ENCODE measurements at places on chromosomes 2 and 18.

DNA sequence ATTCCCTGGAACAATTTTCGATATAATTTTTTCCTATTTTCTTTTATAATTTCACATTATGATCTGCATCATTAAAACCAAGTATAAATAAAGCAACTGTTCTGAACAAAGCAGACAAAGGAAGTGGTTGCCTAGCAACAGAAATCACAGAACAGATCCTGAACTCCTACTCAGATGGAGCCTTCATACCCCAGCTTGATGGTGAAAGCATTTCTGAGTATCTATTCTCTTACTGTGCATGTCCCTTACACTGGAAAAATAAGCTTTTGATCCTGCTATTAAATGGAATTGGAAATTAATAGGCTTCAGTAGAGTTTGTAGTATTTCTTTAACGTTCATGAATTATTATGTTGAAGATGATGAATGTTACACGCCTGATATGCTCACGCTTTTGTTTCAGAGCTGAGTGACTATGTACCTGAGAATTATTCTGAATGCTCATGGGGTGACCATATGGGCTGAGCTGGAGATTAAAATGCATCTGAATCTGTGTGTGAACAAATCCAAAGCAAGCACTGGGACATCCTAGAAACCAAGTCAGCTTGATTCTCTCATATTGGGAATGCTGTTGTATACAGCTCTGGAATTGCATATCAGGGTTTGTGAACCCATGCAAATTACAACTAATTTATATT, 254.0 kb downstream of the KCNJ3 start:
- DNase-seq, result no peak

GRCh38 chr2:227482638-227483340, 10.8 kb downstream of the AGFG1 start:
- DNase-seq, result no peak

- no peak for DNase-seq
Observed at GRCh38 chr2:110729106-110729505, 3.3 kb upstream of the ACOXL start.

DNA sequence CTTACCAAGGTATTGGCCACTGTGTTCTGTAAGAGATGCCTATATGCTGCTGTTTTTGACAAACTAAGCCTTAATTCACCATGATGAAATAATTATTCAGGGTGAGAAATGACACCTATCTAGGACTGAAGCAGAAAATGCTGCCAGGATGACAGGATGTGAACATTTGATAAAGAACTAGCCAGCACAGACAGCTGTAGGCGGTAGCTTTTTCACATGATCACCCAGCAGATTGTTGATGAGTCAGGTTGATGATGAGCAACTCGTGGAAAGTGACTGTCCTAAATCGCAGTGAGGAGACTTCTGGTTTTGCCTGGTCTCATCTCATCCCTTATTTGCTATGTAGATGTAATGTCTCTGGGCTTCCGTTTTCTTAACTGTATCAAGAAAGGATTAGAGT, 144.1 kb downstream of the PRPF40A start:
- DNase-seq, result no peak

- no peak for DNase-seq
Observed at GRCh38 chr2:129721846-129722245, 257.6 kb upstream of the RAB6C start.

- DNase-seq, result no peak
Observed at GRCh38 chr2:222287862-222288479, 10.8 kb downstream of the PAX3 start.

DNA sequence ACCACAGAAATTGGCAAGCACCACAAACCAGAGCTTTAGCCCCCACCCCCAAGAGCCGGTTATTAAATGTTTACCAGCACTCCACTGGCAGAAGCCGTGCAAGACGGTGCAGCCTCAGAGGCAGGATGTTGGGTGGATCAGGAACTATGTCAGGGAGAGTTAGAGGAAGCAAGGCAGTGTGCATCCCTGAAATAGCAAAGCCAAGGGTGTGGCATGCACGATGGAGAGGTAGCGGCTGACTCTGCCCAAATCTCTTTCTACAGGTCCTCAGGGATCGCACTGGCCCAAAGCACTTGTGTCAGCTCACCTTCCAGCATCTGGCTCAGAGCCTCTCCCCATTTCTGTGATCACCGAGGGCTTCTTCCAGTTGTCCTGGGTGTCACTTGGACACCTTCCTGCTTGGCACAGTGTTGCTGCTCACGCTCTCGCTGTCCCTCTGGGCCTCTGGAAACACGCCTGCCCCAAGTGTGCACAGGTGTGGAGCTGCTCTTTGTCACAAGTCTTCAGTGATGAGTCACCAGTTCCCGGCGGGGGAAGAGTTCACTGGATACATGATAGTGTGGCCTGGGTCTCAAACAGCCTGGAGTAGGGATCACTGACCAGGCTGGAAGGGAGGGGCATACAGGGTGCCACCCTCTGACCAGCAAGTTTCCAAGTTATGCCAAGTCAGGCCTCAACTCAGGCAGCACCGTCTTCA, 17.3 kb upstream of the B3GNT7 start:
- DNase-seq, result no peak

DNA sequence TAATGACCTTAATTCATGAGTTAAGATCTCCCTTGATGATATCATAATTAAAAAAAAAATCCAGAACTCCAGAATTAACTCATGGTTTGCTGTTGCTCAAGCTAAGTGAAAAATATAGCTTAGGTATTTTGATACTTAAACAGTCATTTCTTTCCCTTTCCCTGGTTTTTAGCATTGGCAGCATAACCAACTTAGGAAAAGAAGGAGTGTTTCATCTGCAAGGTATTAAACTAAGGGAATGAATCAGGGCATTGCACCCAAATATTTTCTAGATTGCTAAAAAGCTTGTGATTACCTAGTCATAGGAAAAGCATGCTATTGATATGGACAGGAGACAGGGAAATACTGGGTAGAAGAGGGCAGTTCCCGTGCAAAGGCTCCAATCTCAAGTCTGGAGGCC, 207.2 kb downstream of the LRP1B start:
- DNase-seq, result no peak

GRCh38 chr18:29494371-29494770, 1317.4 kb upstream of the CDH2 start:
- DNase-seq, result no peak

GRCh38 chr2:121008975-121009374, 273.3 kb downstream of the GLI2 start:
- no peak for DNase-seq

DNA sequence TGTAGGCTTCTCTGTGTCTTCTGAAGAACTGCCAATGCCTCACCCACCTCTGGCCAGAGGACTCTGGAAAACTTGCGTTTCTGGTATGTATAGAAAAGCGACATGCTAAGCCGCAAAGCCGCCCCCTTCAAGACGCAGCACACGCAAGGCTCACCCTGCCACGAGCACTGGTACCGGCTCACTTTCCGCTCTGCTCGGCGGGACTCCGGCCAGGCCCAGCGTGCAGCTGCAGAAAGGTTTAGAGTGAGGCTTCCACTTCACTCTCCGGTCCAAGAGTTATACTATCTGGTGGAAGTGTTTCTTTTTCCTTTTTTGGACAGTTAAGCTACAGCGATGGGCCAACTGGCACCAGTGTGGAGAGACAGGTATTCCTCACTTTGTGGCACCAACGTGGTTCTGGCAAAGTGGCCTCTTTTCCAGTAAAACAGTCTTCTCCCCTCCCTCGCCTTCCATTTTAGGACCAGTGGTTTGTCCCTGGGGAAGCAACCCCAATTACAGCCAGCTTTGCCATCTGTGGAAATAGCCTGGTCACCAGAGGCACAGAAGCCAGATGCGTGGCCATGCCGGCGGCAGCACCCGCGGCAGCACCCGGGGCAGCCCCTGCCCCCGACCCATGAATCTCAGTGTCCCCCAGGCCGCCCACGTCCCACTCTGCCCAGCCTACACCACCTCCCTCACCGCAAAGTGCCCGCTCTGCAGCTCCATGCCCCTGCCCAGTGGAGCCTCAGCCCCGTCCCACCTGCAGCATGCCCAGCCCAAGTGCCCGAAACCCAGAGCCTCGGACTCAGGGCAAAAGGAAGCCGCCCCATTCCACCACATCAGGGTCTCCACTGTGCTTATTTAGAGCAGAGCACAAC, 91.6 kb upstream of the CTDP1 start:
- no peak for DNase-seq

DNA sequence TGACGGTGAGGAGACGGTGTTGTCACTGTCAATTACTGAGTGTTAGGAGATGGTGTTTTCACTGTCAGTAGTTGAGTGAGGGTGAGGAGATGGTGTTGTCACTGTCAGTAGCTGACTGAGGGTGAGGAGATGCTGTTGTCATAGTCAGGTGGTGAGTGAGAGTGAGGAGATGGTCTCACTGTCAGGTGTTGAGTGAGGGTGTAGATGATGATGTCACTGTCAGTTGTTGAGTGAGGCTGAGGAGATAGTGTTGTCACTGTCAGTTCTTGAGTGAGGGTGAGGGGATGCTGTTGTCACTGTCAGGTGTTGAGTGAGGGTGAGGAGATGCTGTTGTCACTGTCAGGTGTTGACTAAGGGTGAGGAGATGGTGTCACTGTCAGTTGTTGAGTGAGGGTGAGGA, 3.4 kb upstream of the ATP9B start:
- DNase-seq, result no peak

- DNase-seq, result no peak
Observed at GRCh38 chr2:44937688-44938240, 3.7 kb upstream of the SIX3 start.

DNA sequence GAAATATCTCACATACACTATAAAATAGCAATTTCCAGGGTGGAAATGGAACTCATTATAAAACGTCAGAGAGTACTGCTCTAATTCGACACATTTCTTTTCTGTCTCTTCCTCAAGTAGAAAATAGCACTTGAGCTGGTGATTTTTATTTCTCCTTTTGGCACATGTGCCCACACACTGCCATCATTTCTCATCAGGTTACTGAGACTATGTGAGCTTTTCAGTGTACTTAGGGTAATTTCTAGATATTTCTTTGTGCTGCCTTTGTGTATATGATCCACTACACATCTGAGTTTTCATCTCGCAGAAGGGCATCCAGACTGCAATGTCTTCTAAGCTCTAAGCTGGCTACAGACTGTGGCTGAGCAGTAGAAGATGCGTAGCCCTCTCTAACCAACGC, 62.1 kb upstream of the PGAP1 start:
- DNase-seq, result no peak

DNA sequence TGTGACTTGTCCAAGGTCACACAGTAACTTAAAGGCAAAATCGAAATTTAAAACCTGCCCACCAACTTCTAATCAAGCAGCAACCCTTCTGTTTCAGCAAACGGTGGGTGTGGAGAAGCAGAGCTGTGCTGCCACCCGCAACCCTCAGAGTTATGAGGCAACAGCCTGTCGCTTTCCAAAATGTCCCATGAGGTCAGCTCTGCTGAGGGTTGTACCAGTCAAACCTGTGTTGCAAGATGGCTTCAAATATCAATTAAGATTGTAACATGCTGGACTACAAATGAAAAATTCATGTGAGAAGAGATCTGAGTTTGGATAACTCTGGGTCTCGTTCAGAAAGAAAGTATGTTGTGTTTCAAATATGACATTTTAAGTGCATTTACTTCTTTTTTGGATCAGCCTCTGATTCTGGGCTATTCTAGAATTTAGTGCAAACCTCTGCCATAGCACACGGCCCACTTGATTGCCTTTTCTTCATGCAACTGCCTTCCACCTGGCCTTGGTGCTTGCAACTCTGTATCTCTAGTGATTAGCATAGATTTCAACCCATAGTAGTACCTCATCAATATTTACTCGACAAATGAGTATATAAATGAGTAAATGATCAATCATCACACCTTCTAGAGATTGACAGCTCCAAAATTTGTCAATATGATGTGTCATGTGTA, 69.3 kb downstream of the TIMM21 start:
- DNase-seq, result no peak

DNA sequence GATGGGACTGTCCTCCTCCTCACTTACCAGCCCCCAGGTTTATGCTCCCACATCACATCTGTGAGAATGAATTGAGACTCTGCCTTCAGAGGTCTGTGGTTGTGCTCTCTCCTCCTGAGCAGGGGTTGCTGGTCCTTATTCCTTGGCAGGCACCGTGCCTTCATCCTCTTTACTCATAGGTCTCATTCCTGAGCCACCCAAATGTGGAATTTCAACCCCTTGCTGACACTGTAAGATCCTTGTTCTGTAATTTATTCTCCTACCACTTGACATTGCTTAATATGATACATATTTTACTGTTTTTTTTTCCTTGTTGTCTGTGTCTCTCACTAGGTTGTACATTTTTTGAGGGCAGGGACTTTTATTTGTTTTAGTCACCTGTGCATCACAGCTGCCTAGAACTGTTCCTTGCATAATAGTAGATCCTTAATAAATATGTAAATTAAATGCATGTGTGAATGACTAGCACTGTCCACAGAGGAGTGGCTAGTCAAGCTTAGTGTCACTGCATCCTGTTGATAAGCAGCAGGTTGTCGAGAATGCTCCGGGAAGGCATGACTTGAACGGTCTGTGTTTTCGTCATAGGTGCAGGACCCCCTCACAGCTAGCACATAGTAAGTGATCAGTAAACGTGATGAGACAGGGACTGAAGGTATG, 180.6 kb downstream of the ZNF407 start:
- DNase-seq, result no peak

GRCh38 chr2:3575534-3576262, 638 bp downstream of the RPS7 start:
- DNase-seq, result no peak

DNA sequence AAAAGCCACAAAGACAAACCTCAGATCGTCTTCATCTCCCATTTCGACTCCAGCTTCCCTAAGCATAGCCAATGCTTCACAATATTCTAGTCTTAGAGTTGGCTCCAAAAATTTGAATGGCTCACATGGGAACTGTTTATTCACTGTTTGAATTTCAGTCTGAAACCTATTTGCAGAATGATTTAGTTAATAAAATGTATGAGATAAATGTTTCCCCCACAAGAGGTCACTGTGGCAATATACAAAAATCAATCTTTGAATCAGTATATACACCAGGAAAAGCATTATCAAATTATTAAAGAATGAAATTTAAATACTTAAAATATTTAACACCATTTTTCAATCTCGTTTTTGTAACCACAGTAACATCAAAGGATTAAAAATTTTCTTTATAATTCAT, 40.0 kb upstream of the MCM6 start:
- no peak for DNase-seq

DNA sequence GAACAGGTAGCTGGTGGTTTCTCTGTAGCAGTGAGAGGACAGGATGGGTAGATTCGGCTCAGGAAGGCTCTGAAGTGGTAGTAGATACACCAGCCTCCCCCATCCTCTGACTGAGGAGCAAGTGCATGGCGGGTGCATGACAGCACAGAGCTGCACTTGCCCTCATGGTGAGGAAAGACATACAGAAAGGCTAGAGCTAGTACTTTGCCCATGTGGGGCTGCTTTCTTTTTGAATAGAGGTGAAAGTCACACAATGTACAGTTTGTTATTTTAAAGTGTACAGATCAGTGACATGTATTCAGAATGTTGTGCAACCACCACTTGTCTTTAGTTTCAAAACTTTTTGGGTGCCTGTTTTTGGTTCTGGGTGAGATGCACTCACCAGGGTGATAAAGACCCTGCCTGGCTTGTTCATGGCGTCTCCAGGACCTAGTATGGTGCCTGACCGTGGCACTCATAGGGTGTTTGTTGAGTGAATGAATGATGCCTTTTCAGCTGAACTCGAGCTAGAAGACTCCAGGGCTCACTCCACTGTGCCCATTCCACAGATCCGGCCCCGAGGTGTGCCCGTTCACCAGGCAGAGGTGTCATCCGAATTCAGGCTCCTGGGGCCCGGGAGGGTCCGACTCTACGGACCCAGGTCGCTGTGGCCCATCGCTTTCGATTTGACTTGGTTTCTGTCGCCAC, 421 bp upstream of the VAMP5 start:
- DNase-seq, result no peak
